HCT116 (cell line): ENCODE measurements at places on chromosomes 1 and 21. TPM values are rescaled to one million over a fixed set of nuclear protein-coding genes. Genes with fewer than 3 reads are reported as not detected.

Gene SLC22A15
- 3.1 TPM for total RNA-seq

Gene DTL
- 41.0 TPM for total RNA-seq

Gene CD2
- 0.57 TPM for total RNA-seq

Gene CFAP74
- total RNA-seq: 4.9 TPM

Gene UBE2J2
- 67.7 TPM for total RNA-seq

- H3K4me1 ChIP-seq: peaks cover 31% of the 10 kb centered on the region
- no peak for DNase-seq
- no peaks in the 10 kb centered on the region for H3K36me3 ChIP-seq
- H3K27ac ChIP-seq: peak overlapping the region; percentile 7; the same call in 1 of the 2 replicates
- H3K27me3 ChIP-seq: no peaks in the 10 kb centered on the region
- H3K4me3 ChIP-seq: peak overlapping the region; percentile 68
Observed at GRCh38 chr1:52920791-52921291, 699 bp downstream of the ECHDC2 start.

DNA sequence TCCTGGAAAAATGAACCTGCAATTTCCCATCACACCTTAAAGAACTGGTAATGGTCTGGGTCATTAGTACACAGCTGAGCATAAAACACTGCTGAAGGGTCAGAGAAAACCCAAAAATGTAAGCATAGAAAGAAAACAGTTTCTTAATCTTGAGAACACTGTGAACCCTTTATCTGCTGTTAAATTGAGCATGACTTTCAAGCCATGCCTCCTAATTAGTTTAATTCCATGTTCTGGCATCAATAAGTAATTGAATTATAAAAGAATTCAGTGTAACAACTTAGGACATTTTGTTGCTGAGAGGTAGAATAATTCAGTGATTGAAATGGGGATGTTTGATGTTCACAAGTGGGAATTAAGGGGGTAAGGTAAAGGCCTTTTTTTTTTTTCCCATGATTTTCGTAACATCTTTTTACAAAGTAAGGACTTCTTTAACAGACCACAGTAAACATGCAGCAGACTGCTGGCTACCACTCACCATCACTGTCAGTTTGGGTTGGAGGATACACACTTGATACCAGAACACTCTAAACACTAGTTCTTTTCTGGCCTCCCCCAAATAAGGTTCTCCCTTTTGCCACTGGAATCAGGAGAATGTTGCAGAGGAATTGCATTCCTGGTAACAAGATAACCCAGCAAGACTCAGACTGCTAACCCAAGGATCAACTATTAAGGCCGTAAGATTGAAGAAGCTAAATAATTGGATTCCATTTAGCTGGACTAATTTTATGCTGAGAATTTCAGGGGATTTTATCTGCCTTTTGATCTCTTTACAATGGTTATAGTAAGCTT is 3.0 kb downstream of the RWDD3 start:
- DNase-seq: no peak
- H3K4me3 ChIP-seq: no peak overlapping the region
- H3K27me3 ChIP-seq: no peaks in the 10 kb centered on the region
- no peak overlapping the region for H3K27ac ChIP-seq
- H3K36me3 ChIP-seq: no peaks in the 10 kb centered on the region

DNA sequence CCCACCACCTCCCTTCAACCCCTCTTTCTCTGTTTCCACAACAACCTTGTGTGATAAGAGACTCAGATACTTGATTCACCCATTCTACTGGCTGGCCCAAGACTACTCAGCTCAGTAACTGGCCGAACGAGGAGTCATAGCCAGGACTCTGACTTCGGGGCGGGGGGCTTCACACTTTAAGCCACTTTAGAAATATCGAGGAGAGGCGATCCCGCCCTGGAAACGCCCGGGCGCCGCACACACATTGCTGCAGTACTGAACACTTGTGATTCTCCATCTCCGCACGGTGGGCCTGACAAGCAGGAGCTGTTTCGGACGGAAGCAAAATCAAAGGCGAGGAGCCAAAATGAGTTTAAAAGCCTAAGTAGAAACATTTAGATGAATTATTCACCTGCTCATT is 182.1 kb downstream of the NPHP4 start:
- no peak overlapping the region for H3K27ac ChIP-seq
- H3K27me3 ChIP-seq: peaks cover 22% of the 10 kb centered on the region
- no peak overlapping the region for H3K4me3 ChIP-seq
- H3K4me1 ChIP-seq: no peaks in the 10 kb centered on the region

- H3K36me3 ChIP-seq: no peaks in the 10 kb centered on the region
- DNase-seq: no peak
Observed at GRCh38 chr21:34935452-34935851, 113.7 kb downstream of the RUNX1 start.

GRCh38 chr1:247360116-247360898 is 28.6 kb upstream of the ZNF496 start:
- H3K27ac ChIP-seq: no peak overlapping the region
- DNase-seq: no peak
- no peak overlapping the region for H3K4me3 ChIP-seq
- H3K36me3 ChIP-seq: no peaks in the 10 kb centered on the region
- no peaks in the 10 kb centered on the region for H3K4me1 ChIP-seq

GRCh38 chr1:223765719-223766340 is 53.5 kb downstream of the CAPN2 start:
- H3K27me3 ChIP-seq: no peaks in the 10 kb centered on the region
- no peak overlapping the region for H3K27ac ChIP-seq
- H3K4me1 ChIP-seq: peaks cover 4% of the 10 kb centered on the region
- no peak for DNase-seq
- no peak overlapping the region for H3K4me3 ChIP-seq
- peaks cover 11% of the 10 kb centered on the region for H3K36me3 ChIP-seq

DNA sequence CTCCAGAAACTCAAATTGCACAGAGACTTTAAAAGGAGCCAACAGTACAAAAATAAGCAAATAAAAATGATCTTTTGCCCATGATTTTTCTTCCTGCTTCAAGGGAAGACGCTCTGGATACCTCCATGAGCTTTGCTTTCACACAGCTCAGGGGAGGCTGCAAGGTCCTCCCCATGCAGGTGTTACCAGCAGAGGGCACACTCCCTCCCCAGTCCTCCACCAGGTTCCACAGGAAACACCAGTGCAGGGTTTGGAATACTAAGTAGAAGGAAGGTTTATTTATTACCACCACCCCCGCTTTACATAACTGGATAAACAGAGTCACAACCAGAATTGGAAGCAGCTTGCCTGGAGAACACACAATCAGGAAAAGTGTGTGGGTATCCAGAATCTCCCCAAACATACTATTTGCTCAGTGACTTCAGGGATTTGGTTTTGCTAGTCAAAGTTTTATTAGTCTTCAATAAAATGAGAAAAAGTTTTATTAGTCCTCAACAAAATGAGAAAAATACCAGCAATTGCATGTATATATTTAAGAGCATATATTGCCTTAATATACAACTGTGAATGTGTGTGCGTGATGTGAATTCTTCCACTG is 37.3 kb downstream of the HSD3B1 start:
- H3K4me3 ChIP-seq: no peak overlapping the region
- no peaks in the 10 kb centered on the region for H3K4me1 ChIP-seq
- H3K27me3 ChIP-seq: peaks cover 12% of the 10 kb centered on the region; the same call in 1 of the 2 replicates
- no peaks in the 10 kb centered on the region for H3K36me3 ChIP-seq
- H3K27ac ChIP-seq: no peak overlapping the region

- no peak for DNase-seq
- no peaks in the 10 kb centered on the region for H3K27me3 ChIP-seq
- no peak overlapping the region for H3K4me3 ChIP-seq
- no peaks in the 10 kb centered on the region for H3K4me1 ChIP-seq
- H3K36me3 ChIP-seq: no peaks in the 10 kb centered on the region
Observed at GRCh38 chr1:80566123-80566522, 1234.6 kb upstream of the ADGRL2 start.

DNA sequence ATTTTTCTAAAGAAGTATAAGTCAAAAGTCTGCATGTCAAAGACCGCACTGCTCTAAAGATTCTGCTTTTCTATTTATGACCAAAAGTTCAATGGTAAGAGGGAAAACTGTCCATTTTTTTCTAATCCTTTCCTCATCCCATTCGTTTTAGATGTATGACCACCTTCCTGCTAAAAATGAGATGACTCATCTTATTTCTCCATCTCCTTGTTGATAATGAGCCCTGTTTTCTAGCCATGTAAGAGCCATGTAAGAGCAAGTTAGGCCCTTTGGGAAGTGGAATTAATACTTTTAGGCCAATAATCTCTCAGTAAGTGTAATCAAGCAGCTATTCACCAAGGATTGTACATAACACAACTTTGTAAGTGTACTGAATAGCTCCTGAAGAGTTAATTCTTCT is 475.6 kb upstream of the B3GALT2 start:
- no peak for DNase-seq
- H3K36me3 ChIP-seq: no peaks in the 10 kb centered on the region
- no peaks in the 10 kb centered on the region for H3K27me3 ChIP-seq
- no peak overlapping the region for H3K27ac ChIP-seq
- no peak overlapping the region for H3K4me3 ChIP-seq
- H3K4me1 ChIP-seq: no peaks in the 10 kb centered on the region

GRCh38 chr1:194184425-194184824 is 998.0 kb upstream of the B3GALT2 start:
- H3K27me3 ChIP-seq: no peaks in the 10 kb centered on the region
- no peaks in the 10 kb centered on the region for H3K36me3 ChIP-seq
- H3K4me1 ChIP-seq: no peaks in the 10 kb centered on the region
- no peak overlapping the region for H3K27ac ChIP-seq

- H3K27ac ChIP-seq: no peak overlapping the region
- H3K4me3 ChIP-seq: no peak overlapping the region
- H3K27me3 ChIP-seq: no peaks in the 10 kb centered on the region
- no peaks in the 10 kb centered on the region for H3K36me3 ChIP-seq
- H3K4me1 ChIP-seq: no peaks in the 10 kb centered on the region
Observed at GRCh38 chr1:63557365-63557987, 34.2 kb downstream of the EFCAB7 start.

GRCh38 chr1:46187106-46187869 is 10.9 kb downstream of the POMGNT1 start:
- no peak for DNase-seq
- H3K4me1 ChIP-seq: peaks cover 59% of the 10 kb centered on the region
- H3K36me3 ChIP-seq: peaks cover 10% of the 10 kb centered on the region
- no peak overlapping the region for H3K4me3 ChIP-seq
- no peak overlapping the region for H3K27ac ChIP-seq
- H3K27me3 ChIP-seq: no peaks in the 10 kb centered on the region

GRCh38 chr1:41802532-41803501 is 115.9 kb downstream of the HIVEP3 start:
- no peak overlapping the region for H3K4me3 ChIP-seq
- no peak overlapping the region for H3K27ac ChIP-seq
- H3K4me1 ChIP-seq: peaks cover 23% of the 10 kb centered on the region
- H3K36me3 ChIP-seq: no peaks in the 10 kb centered on the region

- no peaks in the 10 kb centered on the region for H3K27me3 ChIP-seq
- no peaks in the 10 kb centered on the region for H3K36me3 ChIP-seq
- no peak for DNase-seq
- H3K27ac ChIP-seq: no peak overlapping the region
- no peak overlapping the region for H3K4me3 ChIP-seq
- peaks cover 76% of the 10 kb centered on the region for H3K4me1 ChIP-seq
Observed at GRCh38 chr1:206501881-206502280, 5.5 kb upstream of the RASSF5 start.

- H3K36me3 ChIP-seq: no peaks in the 10 kb centered on the region; the same call in 1 of the 2 replicates
- H3K27me3 ChIP-seq: no peaks in the 10 kb centered on the region
- no peak for DNase-seq
- no peak overlapping the region for H3K27ac ChIP-seq
- H3K4me3 ChIP-seq: no peak overlapping the region
- H3K4me1 ChIP-seq: peaks cover 14% of the 10 kb centered on the region
Observed at GRCh38 chr1:156226116-156226538, 13.3 kb downstream of the PMF1 start.

DNA sequence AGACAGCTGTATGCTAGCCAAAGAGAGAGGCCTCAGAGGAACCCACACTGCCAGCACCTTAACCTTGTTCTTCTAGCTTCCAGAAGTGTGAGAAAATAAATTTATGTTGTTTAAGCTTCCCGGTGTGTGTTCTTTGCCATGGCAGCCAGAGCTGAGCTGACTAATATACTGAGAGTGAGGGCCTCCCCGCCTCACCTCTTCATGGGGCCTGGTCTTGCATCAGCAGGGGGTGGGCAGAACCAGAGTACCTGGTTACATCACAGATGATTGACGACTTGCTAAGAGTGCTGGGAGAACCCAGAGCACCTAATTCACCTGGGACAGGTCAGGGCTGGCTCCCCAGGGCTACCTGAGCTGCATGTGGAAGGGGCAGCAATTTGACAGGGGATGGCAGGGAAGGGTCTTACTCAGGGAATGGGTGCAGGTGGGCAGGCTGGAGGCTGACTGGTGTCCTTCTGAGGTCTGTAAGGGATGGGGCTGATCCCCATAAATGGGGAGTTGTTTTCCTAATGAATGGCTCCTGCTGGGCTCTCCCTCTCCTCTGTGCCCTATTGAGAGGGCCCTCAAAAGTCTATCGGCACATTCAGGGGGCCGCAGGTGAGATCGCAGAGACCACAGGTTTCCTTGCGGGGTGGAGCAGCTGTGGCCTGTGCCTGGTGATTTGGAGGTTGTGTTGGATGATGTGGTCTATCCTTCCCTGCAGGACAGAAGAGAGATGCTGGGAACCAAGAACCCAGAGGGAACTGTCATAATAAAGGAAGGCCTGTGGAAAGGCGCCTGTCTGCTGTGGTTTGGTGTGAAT is 60.6 kb upstream of the ETV3 start:
- H3K27ac ChIP-seq: no peak overlapping the region
- no peak for DNase-seq
- no peak overlapping the region for H3K4me3 ChIP-seq
- no peaks in the 10 kb centered on the region for H3K36me3 ChIP-seq

DNA sequence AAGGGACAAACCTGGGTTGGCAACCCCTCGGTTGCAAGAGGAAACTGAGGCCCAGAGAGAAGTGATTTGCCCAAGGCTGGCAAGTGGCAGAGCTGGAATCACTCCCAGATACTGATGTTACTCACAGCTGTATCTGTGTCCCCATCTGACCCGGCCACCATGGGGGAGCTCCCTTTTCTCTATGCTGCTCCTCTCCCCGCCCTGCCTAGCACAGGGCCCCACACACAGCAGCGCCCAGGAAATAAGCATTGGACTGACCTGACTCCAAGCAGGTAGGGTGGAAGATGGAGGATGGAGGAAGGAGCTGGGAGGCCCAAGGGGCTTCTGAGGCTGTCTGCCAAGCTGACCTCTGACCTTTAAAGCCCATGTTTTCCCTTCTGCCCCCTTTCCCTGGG is 3.0 kb upstream of the FBLIM1 start:
- H3K4me3 ChIP-seq: no peak overlapping the region
- no peaks in the 10 kb centered on the region for H3K27me3 ChIP-seq
- H3K4me1 ChIP-seq: peaks cover 3% of the 10 kb centered on the region; the same call in 1 of the 2 replicates
- no peak overlapping the region for H3K27ac ChIP-seq
- H3K36me3 ChIP-seq: no peaks in the 10 kb centered on the region

DNA sequence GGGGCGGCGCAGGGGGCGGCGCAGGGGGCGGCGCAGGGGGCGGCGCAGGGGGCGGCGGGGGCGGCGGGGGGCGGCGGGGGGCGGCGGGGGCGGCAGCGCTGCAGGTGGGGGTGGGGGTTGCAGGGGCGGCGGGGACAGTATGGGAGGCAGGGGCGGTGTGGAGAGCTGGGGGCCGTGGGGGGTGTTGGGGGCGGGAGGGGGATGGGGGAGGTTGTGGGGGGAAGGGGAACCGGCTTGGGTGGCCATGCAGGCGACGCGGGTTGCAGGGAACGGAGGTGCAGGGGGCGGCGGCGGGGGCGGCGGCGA is 13.0 kb upstream of the SLC19A1 start:
- H3K36me3 ChIP-seq: no peaks in the 10 kb centered on the region
- no peak overlapping the region for H3K27ac ChIP-seq
- DNase-seq: no peak
- H3K4me3 ChIP-seq: peak overlapping the region; percentile 47
